ENCODE measurements at places on chromosomes 16 and 17.

- no peak for DNase-seq
Measured at GRCh38 chr17:75785016-75785890, 647 bp downstream of the UNK start.

GRCh38 chr17:81309859-81310839, 15.0 kb upstream of the SLC38A10 start:
- peak; percentile 73 for DNase-seq

DNA sequence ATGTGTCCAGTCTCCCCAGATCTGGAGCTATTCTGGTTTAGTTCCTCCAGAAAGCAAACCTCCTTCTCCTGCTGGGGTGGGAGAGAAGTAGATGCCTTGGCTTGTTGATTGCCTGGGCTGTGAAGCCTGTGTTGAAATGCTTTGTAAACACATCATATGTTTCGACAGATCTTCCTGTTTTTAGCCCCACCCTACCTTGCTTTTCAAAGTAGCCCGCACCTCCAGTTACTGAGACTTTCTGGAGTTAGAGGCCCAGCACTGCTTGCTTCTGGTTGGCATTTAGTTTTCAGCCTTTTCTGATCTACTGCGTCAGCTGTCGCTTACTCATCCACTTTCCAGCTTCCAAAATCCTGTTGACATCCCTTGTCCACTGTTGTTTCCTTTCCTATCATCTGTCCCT, 17.9 kb upstream of the NDEL1 start:
- DNase-seq = no peak

- DNase-seq = no peak
Measured at GRCh38 chr17:77316651-77317050, 175.9 kb downstream of the SEC14L1 start.

DNA sequence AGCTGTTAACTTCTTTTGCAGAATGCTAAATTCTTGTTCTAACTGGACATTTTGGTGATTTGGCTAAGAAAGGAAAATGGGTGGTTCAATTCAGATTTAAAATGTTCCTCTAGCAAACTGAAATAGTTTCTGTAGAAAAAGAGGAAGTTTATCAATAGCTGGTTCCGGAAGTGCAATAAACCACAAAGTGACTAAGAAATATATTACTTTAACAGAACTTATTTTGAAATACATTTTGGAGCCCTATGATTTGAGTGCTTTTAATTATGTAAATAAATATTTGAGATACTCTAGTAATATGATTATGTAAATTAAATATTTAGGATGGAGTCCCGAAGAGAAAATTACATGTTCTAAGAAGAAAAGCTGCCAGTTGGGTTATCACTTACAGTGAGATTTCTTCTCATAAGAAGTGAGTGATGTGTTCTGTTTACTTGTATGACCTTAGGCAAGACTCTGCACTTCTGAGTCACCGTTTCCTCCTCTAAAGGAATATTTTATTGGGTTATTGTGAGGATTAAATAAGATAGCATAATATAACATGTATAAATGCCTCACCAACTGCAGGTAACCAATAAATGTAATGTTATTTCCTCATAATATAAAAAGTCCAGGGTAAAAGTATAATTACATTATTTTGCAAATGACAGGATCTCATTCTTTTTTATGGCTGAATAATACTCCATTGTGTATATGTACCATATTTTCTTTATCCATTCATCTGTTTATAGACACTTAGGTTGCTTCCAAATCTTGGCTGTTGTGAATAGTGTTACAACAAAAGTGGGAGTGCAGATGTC, at the start of gene EVI2B:
EVI2B (minus strand) TSS at position 73 of the 800 bp plus-strand sequence. CDS start 8,445 bp downstream, outside the sequence.
- no peak for DNase-seq

DNA sequence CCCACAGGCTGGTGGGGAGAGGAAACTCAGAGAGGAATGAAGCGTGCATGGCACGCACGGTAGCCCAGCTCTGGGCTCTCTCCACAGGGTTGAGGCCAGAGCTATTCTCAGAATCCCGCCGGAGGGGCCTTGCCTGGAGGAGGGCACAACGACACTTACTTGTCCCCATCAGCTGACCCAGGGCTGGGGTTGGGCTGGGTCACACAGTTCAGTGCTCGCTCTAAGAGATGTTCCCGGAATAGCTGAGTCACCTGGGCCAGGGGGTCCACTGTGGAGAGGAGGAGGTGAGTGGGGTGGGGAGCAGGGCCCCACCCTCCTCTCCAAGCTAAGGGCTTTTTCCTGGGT, 21.8 kb downstream of the SREBF1 start:
- no peak for DNase-seq

- DNase-seq = no peak
Measured at GRCh38 chr17:81434072-81434471, 38.8 kb downstream of the BAHCC1 start.

DNA sequence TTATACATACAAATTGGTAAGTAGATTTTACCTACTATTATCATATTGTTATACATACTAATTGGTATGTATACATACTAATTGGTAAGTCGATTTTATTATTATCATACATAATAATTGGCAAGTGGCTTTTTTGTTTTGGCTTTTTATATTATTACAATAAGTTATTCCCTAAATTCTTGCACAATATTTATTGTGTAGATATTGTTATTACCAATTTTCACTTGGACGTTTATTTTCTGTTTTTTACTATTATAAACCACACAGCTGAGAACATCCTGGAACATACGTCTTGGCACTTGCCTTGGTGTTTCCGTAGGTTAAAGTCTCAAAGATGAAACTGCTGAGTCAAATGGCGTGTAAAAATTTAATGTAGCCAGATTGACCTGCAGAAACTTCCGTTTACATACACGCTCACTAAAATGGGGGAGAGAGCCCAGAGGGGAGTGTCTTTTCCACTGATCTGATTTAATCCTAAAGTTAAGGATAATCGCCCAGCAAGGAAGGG, 18.9 kb downstream of the GNGT2 start:
- no peak for DNase-seq

DNA sequence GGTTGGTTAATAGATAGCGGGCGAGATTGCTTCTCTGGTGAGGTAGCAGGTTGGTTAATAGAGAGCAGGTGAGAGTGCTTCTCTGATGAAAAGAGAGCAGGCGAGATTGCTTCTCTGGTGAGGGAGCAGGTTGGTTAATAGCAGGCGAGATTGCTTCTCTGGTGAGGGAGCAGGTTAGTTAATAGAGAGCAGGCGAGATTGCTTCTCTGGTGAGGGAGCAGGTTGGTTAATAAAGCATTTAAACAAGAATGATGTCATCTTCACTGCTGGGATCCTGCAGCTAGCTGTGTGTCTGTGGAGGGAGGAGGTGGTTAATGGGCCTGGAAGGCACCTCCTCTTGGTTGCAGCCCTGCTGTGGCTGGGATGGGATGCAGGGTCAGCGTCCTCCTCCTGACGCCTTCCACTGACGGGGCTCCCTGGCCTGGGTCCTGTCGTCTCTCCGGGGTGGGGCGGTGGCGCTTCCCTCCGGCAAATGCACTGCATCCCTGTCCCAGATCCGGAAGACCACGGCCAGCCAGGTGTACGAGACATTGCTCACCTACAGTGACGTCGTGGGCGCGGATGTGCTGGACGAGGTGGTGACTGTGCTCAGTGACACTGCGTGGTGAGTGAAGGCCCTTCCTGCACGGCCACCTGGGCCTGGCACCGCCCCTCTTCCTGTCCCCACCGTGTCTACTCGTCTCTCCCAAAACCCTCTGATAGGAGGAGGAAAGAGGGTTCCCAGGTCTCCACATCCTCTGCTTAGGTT, 99.2 kb upstream of the ZNF750 start:
- DNase-seq = no peak

DNA sequence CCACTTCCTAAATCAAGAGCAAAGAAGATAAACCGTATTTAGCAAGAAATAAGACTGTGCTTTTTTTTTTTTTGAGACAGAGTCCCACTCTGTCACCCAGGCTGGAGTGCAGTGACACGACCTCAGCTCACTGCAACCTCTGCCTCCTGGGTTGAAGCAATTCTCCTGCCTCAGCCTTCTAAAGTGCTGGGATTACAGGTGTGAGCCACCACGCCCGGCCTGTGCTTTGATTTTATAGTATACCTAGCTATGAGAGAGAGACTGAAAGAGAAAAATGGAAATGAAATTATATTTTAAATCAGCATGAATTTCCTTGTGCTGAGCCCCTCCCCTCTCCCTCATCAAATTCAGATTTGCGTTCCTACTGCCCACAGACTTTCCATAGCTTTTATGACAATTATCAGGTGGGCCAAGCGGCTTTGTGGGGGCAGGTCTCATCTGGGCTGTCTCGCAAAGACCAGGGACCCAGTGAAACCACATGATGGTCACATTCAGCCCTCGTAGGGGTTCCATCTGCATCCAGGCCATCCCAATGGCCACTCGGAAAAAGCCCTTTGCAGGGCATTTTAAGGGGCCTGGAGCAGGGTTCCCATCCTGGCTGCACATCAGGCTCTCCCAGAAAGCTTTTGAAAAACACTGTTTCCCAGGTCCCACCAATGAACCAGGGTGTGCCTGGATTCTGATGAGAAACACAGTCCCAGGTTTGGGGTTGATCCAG, 8.5 kb downstream of the CACNG1 start:
- no peak for DNase-seq

DNA sequence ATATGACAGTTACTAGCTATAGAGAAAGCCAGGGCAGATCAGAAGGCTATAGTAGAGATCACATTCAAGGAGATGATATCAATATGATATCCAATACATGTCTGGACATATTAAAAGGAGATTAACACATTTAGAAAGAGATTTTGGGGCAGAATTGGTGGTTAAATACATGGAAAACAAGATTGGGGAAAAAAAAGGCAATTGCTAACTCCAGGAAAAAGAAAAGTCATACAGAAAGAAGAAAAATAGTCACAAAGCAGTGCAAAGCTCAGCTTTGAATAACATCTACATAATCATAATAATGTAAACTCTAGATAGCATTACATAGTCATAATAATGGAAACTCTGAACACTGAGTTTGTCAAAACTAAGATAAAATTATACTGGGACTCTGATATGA, 40.6 kb downstream of the MYH11 start:
- no peak for DNase-seq

DNA sequence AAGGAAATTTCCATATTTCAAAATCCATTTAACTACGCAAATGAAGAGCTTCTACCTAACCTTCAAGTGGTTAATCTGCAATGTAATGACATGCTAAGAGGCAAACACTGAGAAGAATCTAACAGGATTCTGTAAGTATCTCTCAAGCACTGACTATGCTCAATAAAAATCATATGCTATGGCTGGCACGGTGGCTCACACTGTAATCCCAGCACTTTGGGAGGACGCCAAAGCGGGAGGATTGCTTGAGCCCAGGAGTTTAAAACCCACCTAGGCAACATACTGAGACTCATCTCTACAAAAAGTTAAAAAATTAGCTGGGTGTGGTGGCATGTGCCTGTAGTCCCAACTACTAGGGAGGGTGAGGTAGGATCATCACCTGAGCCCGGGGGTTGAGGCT, 32.7 kb downstream of the GNA13 start:
- DNase-seq = no peak

DNA sequence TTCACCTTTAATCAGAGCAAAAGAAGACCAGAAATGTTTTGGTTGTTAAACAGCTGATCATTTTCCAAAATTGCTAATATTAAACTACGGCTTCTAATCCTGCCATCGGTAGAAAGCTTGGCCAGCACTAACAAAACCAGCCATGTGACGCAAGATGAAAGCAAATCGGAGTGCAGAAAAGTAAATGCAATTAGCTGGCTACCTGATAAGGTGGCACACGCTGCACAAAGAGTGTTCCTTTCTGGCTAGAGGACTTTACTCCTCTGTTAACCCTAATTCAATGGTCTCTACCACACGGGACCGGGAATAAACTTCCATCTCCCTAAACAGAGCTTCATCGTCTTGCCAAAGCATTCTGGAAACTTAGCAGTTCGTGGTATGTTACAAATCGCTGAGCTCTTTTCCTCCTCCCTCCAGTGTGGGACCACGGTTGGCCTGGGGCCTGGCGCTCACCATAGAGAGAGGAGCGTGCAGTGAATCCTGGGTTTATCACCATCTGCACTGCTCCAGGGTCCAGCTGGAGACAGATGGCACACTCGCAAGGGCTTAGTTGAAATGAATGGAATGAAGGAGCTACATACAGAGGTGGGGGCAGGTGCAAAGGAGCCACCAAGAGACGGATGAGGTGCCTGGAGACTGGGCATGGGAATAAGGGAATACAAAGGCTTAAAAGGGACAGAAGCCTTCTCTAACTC, 10.1 kb upstream of the COG1 start:
- DNase-seq = no peak

DNA sequence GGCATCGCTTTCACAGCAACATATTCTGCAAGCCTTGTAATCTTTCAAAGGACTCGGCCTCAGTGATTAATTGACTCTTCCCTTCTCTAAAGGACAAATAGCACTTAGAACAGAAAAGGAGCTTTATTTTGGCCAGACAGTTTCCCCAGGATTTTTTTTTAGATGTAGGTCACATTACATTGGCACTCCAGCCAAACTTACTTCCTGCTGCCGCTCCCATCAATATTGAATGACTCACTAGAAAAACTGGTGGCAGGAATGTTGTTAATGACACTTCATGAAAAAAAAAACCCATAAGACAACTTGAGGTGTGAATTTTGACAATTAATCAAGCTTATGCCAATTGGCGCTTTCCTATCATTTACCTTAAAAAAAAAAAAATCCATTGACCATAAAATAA, 432.6 kb downstream of the TOX3 start:
- no peak for DNase-seq

DNA sequence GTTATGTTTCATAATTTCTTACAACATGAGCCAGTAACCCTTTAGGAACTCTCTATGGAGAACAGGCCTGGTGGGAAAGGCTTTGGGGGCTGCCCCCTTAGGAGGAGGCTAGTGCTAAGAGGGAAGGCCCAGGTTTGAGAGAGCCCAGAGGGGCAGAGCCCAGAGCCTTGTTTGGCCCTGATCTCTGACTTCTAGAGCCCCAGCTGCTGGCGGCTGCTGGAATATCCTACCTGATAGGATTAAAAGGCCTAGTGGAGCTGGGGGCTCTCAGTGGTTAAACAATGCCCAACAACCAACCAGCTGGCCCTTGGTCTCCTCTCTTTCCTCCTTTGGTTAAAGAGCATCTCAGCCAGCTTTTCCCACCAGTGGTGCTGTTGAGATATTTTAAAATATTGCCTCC, 54.1 kb downstream of the IGF2BP1 start:
- DNase-seq = no peak

DNA sequence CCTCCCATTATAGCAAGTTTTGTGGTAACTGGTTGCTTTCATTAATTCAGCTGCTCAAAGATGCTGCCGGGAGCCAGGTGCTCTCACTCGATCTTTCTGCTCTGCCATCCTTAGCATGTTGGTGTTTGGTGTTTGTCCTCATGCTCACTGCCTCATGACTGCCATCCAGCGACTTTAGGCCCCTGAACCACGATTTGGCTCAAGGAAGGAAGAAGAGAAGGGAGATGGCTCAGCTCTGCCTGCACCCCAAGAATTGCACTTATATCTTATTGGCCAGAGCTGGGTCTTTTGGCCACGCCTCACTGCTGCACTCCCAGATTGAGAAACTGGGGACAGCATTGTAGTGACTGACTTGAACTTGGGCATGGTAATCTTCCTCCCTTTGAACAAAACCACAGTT, 52.7 kb downstream of the ARSG start:
- DNase-seq = no peak

- DNase-seq = no peak
Measured at GRCh38 chr17:65054602-65055001, 1.9 kb downstream of the GNA13 start.

- DNase-seq = no peak
Measured at GRCh38 chr17:2398655-2399571, 1.9 kb downstream of the MNT start.

Data from SK-N-DZ (cell line).